ENCODE measurements at places on chromosomes 2 and 18. TPM values are rescaled to one million over a fixed set of nuclear protein-coding genes. Genes with fewer than 3 reads are reported as not detected.

BMP10 gene
- polyA plus RNA-seq = not detected

NOSTRIN gene
- polyA plus RNA-seq = not detected

IL1RL2 gene
- not detected for polyA plus RNA-seq

LOXHD1 gene
- not detected for polyA plus RNA-seq

SAG gene
- not detected for polyA plus RNA-seq

TNFRSF11A gene
- not detected for polyA plus RNA-seq

CAPN14 gene
- polyA plus RNA-seq = 2.9 TPM

FAM237A gene
- polyA plus RNA-seq = not detected

UGT1A10 gene
- polyA plus RNA-seq = not detected
